NCI-H1694 (cell line): ENCODE measurements at places on chromosomes 2 and 18.
A peak's percentile ranks its signal among the peaks of the same experiment; 100 is the strongest.

DNA sequence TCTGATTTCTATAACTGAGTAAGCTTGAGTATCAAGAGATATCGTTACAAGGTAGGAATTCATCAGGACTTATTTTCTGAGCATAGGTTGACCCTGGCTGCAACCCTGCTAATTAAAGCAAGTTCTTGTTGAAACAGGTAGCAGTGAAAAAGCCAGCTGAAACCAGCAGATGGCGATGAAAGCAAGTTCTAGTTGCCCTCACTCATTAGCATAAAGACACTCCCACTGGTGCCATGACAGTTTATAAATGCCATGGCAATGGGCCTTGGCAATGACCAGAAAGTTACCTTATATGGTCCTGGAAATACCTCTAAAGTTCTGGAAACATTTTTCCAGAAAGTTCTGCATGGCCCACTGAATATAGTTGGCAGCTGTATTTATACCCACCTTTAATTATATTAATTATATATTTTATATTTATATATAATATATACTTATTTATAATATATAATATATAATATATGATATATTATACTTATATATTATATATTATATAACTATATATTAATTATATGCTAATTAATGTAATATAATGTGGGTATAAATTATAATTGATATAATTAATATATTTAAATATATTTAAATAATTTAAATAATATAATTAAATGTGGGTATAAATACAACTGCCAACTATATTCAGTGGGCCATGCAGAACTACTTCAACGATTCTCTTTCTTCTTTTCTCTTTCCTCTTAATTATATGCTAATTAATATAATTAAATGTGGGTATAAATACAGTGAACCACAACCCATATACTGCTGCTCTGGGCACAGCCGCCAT is 188.0 kb downstream of the CDH7 start:
- peak; percentile 26 for DNase-seq

DNA sequence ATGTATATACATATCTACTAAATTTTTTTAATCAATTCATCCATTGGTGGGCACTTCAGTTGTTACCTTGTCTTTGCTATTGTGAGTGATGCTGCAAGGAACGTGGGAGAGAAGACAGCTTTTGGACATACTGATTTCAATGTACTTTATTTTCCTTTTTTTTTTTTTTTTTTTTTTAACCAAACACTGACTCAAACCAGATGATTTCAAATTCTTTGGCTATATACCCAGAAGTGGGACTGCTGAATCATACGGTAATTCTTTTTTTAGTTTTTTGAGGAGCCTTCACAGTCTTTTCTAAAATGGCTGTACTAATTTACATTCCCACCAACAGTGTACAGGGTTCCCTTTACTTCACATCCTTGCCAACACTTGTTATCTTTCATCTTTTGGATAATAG is 204.7 kb downstream of the INSIG2 start:
- no peak for DNase-seq

GRCh38 chr2:54652540-54652939 is 70.9 kb upstream of the EML6 start:
- no peak for DNase-seq

- no peak for DNase-seq
These were observed 27.2 kb downstream of the MSGN1 start for GRCh38 chr2:17843457-17843856.

DNA sequence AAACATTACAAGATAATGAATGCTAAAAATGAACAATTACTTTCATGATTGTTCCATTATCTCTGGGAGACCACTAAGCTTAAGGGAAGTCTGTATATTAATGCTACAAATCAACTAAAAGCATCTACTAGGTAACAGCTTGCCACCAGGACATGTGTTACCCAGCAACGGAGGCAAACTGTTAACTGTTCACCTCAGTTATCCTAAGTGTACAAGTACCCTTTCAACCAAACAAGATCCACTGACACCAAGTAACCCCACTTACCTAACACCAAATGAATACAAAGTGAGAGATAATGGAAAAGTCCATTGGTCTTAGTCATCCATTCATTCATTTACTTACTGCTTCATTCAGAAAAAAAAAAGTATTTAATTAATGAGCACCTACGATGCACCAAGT is 54.7 kb upstream of the KIDINS220 start:
- no peak for DNase-seq

- no peak for DNase-seq
These were observed 9.4 kb upstream of the COLEC11 start for GRCh38 chr2:3585261-3586109.

DNA sequence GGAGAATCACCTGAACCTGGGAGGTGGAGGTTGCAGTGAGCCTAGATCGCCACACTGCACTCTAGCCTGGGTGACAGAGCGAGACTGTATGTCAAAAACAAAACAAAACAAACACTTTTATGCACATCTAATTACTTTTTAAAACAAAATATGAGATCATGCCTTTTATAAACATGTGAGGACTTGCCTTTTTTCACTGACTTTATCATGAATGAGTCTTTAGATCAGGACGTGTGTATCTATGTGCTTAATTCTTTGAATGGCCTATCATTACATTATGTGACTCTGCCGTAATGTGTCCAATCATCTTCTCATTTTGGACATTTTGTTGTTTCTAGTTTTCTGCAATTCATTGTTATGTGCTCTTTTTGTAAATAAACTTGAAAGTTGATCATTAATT is 58.7 kb downstream of the FAM117B start:
- DNase-seq: no peak

DNA sequence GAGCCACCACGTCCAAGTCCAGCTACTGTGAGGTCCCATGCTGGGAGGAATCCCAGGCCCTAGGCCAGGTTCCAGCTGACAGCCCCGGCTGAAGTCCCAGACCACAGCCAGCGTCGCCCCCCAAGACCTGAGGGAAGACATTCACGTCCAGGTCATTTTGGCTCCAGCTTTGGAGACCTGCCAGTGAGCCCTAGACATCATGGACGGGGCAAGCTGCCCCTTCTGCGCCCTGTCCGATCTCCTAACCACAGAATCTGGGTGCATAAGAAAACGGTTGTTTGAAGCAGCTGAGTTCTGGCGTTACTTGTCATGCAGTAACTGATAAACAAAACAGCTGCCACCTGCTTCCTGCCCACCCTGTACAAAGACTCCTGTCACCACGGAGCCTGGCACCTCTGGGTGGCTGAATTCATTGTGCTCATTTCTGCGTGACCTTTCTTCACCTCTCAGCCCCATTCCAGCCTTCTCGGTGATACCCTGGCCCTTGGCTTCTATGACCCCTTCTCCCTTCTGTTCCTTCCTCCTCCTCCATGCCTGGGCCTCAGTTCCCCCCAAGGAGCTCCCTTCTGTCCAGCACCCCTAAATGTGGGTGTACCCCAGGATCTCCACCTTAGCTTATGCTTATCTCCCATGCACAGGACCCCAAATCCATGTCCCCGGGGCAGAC is 72.6 kb upstream of the SMAD7 start:
- DNase-seq: no peak
